ENCODE measurements at places on chromosomes 12 and 14. TPM values are rescaled to one million over a fixed set of nuclear protein-coding genes. Genes with fewer than 3 reads are reported as not detected.

Gene OTUB2
- total RNA-seq, result 0.24 TPM

Gene PTPRR
- total RNA-seq, result 0.86 TPM

Gene CABP1
- total RNA-seq, result 4.6 TPM

Gene SYNDIG1L
- 0.24 TPM for total RNA-seq

Gene GYS2
- total RNA-seq, result 0.62 TPM

Gene KRT71
- total RNA-seq, result not detected

Gene TPH2
- total RNA-seq, result not detected

Gene PAX9
- not detected for total RNA-seq

Gene OASL
- 1.6 TPM for total RNA-seq

Gene NRL
- 1.8 TPM for total RNA-seq

Gene RDH12
- not detected for total RNA-seq

Gene LTBP2
- total RNA-seq, result 43.3 TPM

Gene B4GALNT1
- 3.3 TPM for total RNA-seq

All from left cardiac atrium (tissue), 4 donors.